Stimulated activated CD4-positive, alpha-beta T cell treated with anti-CD3 and anti-CD28 coated beads, Interleukin-15, amount 100 ng/mL, for 1 hour (primary cell): ENCODE measurements at places on chromosomes 1 and 21.

DNA sequence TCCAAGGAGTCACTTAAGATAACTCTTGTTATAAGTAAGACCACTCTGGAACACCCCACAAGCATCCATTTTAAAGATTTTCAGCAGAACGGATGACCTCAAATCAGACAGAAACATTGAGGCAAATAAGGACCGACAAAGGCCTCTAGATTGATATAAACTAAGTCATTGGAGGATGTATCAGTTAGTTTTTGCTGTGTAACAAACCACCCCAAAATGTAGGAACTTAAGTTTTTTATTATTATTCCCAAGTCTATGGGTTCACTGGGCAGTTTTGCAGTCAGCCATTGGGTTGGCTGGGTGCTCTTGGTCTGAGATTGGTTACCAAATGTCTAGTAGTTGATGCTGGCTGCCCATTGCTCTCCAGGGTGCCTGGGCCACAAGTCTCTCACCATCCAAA lies 311.8 kb downstream of the SIPA1L2 start:
- no peak for DNase-seq

DNA sequence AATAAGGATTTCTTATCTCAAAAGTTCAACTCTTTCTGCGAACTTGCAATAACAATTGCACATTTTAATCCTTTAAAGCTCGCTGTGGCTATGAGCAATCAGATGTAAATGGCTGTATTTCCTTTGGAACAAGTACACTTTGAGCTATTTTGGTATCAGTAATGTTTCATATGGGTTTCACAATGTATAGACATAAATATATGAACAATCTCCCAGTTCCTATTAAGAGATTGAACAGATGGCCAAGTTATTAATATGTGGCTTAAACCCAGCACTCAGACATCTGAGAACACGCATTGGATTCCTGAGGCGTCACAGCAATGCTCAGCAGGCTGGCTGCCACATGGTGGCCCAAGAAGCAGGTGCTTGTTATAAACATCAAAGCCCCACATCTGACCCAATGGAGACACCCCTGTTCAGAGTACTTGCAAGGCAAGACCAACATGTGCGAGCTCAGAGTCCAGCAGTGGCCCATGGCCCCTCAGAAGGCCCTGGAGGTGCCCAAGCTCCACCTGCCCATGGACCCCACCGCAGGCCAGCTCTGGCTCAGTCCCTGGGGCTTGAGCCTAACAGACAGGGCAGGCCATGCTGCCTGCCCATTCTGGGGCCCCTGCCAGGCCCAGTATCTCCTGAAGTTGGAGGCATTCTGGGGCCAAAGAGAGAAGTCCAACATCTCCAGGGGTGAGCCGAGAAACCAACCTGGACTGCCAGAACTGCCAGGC lies 23.7 kb downstream of the PSMG1 start:
- no peak for DNase-seq

- DNase-seq: no peak
Observed at GRCh38 chr1:224172229-224172628, 10.8 kb upstream of the DEGS1 start.

DNA sequence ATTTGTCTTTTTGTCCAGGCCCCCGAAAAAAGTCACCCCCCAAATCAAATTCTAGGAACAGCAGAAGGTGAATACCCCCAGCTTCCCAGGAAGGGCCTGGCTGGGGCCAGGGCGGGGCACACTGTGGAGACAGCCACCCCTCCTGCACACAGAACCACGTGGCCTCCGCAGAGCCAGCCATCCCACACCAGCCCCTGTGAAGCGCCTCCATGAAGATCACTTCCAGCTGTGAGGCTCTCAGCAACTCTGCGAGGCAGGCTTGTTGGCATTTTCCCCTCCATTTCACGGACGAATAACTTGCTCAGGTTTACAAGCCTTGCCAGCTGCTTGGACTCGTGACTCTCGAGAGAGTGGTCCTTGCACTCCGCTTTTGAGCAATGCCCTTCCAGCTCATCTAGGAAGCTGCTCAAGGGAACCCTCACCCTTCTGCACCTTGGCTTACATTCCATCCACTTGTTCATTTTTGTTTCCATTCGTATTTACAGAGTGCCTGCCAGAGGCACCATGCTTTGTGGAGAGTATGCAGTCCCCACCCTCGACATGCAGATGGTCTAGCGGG lies 48.2 kb downstream of the SYT6 start:
- no peak for DNase-seq

- no peak for DNase-seq
Observed at GRCh38 chr1:221204055-221204833, 325.0 kb downstream of the HLX start.

- no peak for DNase-seq
Observed at GRCh38 chr1:228794173-228794572, 58.9 kb downstream of the RHOU start.

- no peak for DNase-seq
Observed at GRCh38 chr1:211741788-211742187, 66.4 kb upstream of the NEK2 start.

- DNase-seq: no peak
Observed at GRCh38 chr1:231340328-231341013, 2.4 kb downstream of the SPRTN start.

DNA sequence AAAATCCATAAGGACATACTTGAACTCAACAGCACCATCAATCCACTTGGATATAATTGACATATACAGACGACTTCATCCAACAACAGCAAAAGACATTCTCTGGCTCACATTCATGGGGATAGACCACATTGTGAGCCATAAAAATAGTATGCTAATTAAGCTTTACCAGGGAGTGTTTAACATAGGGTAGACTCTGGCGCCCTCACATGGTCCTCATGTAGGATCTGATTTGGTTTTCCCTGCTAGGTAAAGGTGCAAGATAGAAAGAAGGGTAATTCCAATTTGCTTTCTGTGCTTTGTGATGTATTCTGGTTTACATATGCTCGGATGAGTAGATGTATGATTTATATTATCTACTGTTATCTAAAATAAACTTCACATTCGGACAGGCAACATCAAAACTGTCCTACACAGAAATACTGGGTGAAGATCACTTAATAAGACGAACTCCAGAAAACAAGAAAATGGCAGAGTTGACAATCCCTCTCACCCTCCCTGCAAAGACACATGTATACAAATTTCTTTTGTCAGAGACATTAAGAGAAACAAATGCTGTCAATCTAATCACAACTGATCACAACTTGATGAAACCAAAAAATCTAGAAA lies 27.7 kb downstream of the CR1L start:
- no peak for DNase-seq

GRCh38 chr1:119150150-119150549 lies 9.7 kb upstream of the WARS2 start:
- DNase-seq: no peak

GRCh38 chr1:94623560-94624148 lies 82.1 kb upstream of the F3 start:
- no peak for DNase-seq

- no peak for DNase-seq
Observed at GRCh38 chr1:228240411-228241240, 32.8 kb downstream of the OBSCN start.
